ENCODE measurements at places on chromosomes 16 and 17. TPM values are rescaled to one million over a fixed set of nuclear protein-coding genes. Genes with fewer than 3 reads are reported as not detected.
A peak's percentile ranks its signal among the peaks of the same experiment; 100 is the strongest.

The ALOX15B gene
- total RNA-seq: not detected

DNA sequence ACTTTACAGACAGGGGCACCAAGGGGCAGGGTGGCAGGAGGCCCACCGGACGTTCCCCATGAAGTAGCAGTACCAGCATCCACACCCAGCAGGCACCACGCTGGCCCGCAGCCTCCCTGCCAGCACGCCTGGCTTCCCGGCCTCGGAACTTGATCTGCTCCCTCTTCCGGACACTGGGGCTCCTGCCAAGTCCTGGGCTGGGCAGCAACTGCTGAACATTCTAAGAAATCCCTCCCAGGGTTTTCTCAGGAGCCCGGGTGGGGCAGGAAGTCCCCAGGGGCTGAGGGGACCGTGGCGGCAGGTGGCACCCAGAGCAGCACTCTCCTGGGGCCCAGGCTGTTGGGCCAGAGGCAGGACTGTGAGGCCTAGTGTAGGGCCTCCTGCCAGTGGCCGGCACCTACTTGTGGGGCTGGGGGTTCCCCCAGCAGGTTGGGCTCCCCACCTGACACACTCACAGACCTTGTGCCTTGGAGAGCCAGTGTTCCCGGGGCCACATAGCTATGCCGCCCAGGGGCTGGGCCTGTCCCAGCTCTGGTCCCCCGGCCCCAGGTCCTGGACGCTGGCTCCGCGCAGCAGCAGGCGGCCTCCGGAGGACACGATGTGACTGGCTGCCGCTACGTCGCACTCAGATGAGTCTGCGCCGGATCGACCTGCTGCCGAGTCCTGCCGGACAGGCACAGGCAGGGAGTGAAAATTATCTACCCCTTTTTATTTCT is 86.2 kb upstream of the CBX4 start:
- H3K4me1 ChIP-seq: peaks cover 16% of the 10 kb centered on the region
- DNase-seq: no peak
- H3K27me3 ChIP-seq: peaks cover 17% of the 10 kb centered on the region

GRCh38 chr16:73172241-73172972 is 124.5 kb upstream of the ZFHX3 start:
- H3K4me3 ChIP-seq: peak overlapping the region; percentile 66
- DNase-seq: peak; percentile 29
- H3K36me3 ChIP-seq: no peaks in the 10 kb centered on the region
- H3K27me3 ChIP-seq: no peaks in the 10 kb centered on the region
- peak overlapping the region; percentile 21 for H3K27ac ChIP-seq

- H3K27ac ChIP-seq: no peak overlapping the region
- H3K4me3 ChIP-seq: no peak overlapping the region
- H3K27me3 ChIP-seq: peaks cover 3% of the 10 kb centered on the region
- H3K36me3 ChIP-seq: no peaks in the 10 kb centered on the region
Observed at GRCh38 chr17:57560319-57560705, 184.8 kb downstream of the CCDC182 start.

GRCh38 chr16:4316864-4317531 is 1.1 kb downstream of the GLIS2 start:
- no peak for DNase-seq
- H3K4me3 ChIP-seq: peak overlapping the region; percentile 76
- peaks cover 23% of the 10 kb centered on the region for H3K4me1 ChIP-seq

DNA sequence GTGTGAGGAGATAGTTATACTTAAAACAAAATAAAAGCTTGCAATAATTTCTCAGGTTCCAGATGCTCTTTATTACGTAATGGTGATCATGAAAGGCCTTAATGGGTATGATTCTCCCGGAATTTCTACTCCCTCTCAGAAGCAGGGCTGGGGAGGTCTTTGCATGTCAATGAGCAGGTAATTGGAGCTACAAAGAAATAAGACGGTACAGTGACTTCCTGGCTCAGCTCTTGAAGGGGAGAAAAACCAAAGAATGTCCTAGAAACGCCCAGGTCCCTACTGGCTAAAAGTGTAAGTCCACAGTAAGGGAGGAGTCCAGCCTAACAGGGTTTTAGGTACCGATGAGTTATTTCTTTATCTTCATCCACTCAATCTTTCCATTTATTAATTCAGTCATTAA is 390.9 kb downstream of the TMEM114 start:
- no peak overlapping the region for H3K4me3 ChIP-seq
- DNase-seq: no peak
- H3K27ac ChIP-seq: no peak overlapping the region
- no peaks in the 10 kb centered on the region for H3K4me1 ChIP-seq

- H3K36me3 ChIP-seq: no peaks in the 10 kb centered on the region
- H3K4me3 ChIP-seq: no peak overlapping the region
- H3K27me3 ChIP-seq: no peaks in the 10 kb centered on the region
- no peaks in the 10 kb centered on the region for H3K4me1 ChIP-seq
- no peak overlapping the region for H3K27ac ChIP-seq
Observed at GRCh38 chr17:62092784-62093183, 27.7 kb upstream of the MED13 start.

DNA sequence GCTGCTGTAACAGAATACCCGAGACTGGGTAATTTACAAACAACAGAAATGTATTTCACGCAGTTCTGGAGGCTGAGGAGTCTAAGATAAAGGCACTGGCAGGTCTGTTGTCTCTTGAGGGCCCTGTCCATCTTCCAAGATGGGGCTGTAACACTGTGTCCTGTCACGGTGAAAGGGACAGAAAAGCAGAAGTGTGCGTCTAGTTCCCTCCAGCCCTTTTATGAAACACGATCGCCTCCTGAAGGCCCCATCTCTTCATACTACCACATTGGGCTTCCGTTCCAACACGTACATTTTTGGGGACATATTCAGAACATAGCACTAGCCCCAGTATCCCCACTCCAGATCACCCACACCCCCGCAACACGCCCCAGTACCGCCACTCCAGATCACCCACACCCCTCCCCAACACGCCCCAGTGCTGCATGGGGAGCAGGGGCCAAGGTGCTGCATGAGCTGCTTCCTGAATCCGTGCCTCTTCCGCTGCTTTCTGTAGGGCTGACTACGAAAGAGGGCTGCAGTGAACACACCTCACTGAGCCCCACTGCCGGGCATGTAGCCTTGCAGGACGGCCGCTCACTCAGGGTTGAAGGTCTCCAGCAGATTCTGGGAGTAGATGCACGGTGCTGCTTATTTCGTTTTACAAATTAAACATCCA is 91.9 kb downstream of the RPTOR start:
- no peaks in the 10 kb centered on the region for H3K27me3 ChIP-seq
- DNase-seq: no peak
- H3K27ac ChIP-seq: peak overlapping the region; percentile 93
- no peak overlapping the region for H3K4me3 ChIP-seq
- no peaks in the 10 kb centered on the region for H3K36me3 ChIP-seq
- peaks cover 37% of the 10 kb centered on the region for H3K4me1 ChIP-seq

DNA sequence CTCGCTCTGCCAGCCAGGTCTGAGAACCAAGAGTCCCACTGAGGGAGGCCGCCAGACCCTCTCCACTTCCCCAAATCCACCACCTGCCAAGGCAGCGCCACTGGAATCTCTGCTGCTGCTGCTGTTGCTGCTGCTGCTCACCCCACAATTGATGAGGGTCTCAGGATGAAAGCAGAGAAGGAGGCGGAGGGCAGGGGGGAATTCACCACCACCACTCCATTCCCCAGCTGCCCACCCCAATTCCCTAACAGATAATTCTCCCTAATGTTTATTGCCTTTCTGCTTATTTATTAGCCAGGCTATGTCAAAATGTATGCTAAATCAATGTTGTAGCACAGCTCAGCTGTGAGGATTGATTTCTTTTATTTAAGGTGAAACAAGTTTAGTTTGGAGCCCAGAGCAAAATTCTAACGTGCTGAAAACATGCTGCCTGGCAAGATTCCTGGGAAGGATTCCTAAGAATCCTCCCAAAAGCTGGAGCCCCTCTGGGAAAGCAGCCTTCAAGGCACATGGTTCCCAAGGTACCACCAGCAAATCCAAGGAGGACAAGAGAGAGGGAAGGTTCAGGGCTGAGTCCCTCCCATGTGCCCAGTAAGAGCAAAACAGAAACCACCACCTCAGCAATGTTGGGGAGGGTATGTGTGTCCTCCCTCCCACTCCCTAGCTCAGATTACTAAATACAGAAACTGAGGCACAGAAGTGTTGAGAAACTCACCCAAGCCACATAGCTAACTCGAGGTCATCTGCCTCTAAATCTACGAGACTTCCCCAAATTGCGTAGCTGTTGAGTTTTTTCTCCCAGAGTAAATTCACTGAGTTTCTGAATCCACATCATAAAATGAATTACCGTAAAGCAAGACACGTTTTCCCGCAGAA is 12.2 kb upstream of the CDH5 start:
- H3K36me3 ChIP-seq: no peaks in the 10 kb centered on the region
- no peak for DNase-seq
- H3K27ac ChIP-seq: no peak overlapping the region
- peaks cover 11% of the 10 kb centered on the region for H3K4me1 ChIP-seq
- H3K27me3 ChIP-seq: peaks cover 38% of the 10 kb centered on the region

DNA sequence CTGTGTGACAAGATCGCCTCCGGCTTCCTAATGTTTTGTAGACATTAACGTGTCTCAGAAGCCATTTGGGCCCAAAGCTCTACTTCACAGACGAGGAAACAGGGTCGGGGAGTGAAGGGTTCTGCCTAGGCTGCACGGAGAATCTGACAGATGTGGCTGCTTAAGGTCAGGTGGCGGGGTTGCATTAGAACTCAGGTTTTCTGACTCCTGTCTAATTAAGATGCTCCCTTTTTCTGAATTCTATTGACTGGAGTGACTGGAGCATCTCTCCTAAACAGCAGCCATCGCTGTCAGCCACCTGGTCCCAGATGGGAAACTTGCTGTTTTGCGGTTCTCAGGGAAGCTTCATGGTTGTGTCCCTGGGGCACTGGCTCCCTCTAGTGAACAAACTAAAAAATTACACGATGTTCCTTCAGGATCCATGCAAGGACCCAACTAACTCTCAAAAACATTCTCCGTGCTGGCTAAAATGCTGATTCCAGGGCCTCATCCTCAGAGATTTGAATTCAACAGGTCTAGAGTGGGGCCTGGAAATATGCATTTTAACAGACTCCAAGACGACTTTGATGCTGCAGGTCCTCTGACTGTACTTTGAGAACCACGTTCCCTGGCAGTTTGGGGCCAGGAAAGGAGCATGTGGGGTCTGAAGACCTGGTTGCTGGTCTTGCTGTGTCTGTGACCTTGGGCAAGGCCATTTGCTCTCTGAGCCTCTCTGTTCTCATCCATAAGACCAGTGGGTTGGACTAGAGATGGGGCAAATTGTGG is 117.4 kb downstream of the IRF8 start:
- peaks cover 5% of the 10 kb centered on the region for H3K4me1 ChIP-seq
- peaks cover 4% of the 10 kb centered on the region for H3K36me3 ChIP-seq
- H3K4me3 ChIP-seq: no peak overlapping the region
- peak; percentile 34 for DNase-seq

DNA sequence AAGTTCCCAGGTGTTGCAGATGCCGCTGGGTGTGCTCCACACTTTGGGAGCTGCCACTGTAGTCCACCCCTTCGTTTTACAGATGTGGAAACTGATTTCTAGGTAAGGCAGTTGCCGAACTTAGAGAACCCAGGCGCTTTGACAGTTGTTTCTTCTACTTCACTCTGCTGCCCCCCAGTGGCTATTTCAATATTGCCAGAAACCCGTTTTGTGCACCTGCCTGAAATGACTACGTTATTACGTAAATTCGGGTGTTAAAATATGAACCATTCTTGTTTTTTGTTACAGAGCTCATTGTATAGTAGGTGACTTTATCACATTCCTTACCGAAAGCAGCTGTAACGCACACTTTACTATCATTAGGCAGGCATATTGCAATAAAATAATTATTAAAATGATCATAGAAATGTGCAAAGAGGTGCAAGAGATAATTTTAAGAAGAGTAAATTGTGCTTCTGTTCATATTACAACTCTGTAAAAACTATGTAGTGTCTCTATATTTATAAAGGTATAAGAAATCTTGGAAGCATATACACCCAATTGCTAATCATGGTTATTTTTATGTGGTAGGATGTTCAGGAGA is 44.9 kb downstream of the OTOA start:
- no peak overlapping the region for H3K4me3 ChIP-seq
- peak; percentile 84 for DNase-seq
- H3K4me1 ChIP-seq: peaks cover 12% of the 10 kb centered on the region
- no peaks in the 10 kb centered on the region for H3K36me3 ChIP-seq
- no peak overlapping the region for H3K27ac ChIP-seq
- H3K27me3 ChIP-seq: no peaks in the 10 kb centered on the region

DNA sequence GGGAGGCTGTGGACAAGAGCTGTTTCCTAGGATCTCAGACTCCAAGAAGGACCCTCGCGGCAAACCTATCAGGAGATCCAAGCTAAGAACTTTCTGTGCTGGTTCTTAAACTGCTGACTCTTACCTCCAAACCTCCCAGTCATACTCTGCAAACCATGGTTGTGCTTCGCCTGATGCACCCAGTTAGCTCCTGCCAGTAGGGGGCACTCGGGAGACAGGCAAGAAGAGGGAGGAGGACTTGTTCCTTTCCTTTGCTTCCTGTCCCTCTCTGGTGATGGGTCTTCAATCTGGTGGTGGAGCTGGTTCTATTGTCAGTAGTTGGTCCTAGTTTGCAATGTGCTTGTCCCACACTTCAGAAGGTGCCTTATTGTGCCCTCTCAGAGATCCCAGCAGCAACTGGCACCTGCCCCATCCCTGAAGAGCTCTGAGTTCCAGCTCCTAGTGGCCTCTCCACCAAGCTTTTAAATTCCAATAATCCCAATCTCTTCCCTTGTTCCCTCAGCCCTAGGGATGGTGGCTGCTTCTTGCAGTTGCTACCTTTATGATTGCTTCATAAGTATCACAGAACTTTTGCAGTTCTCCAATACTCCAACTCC is 113.5 kb upstream of the RPL38 start:
- H3K36me3 ChIP-seq: no peaks in the 10 kb centered on the region
- DNase-seq: peak; percentile 73
- no peak overlapping the region for H3K4me3 ChIP-seq
- H3K27me3 ChIP-seq: no peaks in the 10 kb centered on the region

Measured in neural crest cell (in vitro differentiated cells).